ENCODE measurements at places on chromosomes 12 and 14.

DNA sequence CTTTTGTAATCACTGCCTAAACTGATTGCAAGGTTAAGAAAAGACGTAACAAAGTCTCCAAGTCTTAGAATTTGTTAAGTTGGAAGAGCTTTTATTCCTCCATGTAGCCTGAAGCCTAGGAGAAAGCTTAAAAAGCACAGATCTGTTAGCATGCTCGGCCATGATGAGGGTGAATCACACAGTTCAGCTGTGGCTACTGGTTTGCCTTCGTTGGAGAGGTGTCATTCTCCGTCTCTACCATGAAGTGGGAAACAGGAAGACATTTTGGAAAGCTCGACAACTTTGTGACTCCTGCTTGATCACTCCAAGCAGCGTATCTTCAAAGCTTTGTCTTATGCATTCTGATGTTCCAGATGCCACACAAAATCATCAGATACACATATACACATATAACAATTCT, 27.1 kb downstream of the DCP1B start:
- no peak for DNase-seq

DNA sequence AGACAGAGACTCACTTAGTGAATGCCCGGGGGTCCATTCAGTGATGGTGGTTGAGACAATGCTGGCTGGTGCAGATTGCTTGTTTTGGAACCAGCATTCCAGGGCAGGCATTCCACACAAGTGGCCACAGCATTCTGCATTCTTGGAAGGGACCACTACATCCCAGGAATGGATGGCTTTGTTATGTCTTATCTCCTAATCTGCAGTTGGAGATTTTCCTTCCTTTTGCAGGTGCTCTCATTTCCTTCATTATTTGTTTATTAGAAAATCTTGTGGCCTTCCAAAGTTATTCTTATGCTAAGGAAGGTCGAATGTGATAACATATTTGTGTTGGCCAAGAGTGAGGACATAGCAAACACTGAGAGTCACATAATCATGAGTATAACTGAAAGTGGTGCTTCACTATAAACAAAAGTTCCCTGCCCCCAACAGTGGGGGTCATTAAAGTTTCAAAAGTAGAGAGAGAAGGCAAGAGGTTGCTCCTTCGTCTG, 66.0 kb downstream of the BMP4 start:
- no peak for DNase-seq

GRCh38 chr12:58138424-58138823, 197.1 kb downstream of the ATP23 start:
- no peak for DNase-seq

- DNase-seq: no peak
Observed at GRCh38 chr14:105502446-105503295, 11.6 kb downstream of the TEDC1 start.

DNA sequence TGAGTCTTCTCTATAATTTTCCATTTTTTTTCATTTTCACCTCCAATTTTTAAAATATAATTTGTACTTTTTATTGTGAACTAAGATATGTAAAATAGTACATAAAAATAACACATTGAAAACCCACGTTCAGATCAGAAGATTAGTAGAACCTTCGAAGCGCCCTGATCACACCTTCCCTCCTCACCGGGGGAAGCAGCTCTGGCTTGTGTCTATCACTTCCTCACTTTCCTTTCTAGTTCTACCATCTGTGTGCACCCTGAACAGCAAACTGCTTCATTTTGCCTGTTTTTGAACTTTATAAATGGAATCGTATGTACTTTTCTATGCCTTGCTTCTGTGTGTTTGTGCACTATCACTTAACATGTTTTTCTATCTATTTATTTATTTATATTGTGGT, 11.8 kb upstream of the CD27 start:
- DNase-seq: no peak

DNA sequence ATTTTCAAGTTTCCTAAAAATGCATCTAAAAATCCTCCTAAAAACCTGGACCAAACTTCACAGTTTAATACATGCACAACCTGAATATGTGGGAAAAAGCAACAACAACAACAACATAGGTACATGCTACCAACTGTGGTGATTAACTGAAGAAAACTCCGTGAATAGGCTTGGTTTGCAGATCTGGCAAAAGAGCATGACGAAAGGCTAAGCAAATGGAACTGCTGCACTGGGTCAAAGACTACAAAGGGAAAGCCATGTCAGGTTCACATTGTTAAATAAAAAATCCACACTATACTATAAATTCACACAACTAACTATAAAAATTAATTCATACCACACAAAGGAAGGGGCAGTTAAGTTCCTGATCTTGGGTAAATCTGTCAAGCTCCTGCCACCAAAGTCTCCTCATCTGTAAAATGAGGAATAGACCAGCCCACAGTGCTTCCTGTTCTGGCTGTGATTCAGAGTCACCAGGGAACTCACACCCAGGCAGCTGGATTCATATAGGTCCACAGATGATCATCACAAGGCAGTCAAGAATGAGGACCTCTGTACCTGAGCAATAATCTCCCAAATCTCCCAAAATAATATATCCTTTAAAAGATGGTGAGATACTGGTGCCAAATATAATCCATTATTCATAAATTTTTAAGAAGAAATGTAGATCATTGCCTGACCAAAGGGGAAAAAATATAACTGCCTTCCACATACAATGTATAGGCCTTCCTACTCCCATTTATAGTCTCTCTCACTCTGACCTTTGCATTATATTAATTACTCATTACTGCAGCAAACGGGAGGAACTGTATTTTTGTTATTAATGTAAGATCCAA, 7.0 kb downstream of the CORO1C start:
- DNase-seq: peak; percentile 80

DNA sequence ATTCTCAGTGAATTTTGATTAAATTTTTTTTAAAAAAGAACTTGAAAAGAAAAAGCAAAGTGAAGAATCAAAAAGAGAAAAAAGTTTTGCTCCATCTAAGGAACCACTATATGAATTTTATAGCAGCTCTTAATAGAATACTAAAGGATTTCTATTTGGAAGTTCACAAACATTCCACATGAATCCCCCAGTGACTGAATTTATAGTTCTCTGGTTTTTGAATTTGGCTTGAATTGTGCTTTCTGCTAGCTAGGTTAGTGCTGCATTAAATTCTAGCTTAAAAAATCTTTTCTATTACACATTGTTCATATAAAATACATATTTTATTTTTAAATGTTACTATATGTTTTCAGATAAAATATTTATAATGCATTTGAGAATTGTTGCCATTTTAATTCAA, 675.4 kb downstream of the RERGL start:
- no peak for DNase-seq

DNA sequence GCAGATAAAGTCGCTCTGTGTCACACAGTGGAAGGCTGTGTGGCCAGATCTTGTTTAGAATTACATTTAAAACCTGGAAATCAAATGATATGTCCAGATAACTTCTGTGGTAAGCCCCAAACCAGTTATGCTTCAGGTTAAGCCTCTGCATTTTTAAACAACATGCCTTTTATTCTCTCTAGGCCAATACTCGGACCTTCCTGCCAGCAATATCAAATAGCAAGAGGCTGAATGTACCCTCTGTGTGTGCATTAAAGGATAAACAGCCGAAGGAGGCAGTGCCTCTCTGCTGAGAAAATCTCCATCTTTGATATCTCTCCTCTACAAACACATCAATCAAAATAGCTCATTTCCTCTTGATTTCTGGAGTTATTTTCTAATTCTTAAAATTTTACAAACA, 67.1 kb upstream of the TMEM260 start:
- no peak for DNase-seq

- DNase-seq: peak; percentile 97
Observed at GRCh38 chr14:73026845-73027542, at the start of gene ZFYVE1. ZFYVE1 (minus strand) TSS chr14:73027106; CDS start chr14:73024508, 2,598 bp downstream.

- no peak for DNase-seq
Observed at GRCh38 chr12:7439579-7440505, 4.1 kb downstream of the CD163L1 start.

GRCh38 chr14:69844171-69844570, 35.0 kb upstream of the SMOC1 start:
- DNase-seq: no peak

GRCh38 chr12:111313833-111314259, 55.0 kb downstream of the PHETA1 start:
- peak; percentile 69 for DNase-seq

GRCh38 chr12:97259098-97259497, 203.5 kb upstream of the RMST start:
- no peak for DNase-seq

DNA sequence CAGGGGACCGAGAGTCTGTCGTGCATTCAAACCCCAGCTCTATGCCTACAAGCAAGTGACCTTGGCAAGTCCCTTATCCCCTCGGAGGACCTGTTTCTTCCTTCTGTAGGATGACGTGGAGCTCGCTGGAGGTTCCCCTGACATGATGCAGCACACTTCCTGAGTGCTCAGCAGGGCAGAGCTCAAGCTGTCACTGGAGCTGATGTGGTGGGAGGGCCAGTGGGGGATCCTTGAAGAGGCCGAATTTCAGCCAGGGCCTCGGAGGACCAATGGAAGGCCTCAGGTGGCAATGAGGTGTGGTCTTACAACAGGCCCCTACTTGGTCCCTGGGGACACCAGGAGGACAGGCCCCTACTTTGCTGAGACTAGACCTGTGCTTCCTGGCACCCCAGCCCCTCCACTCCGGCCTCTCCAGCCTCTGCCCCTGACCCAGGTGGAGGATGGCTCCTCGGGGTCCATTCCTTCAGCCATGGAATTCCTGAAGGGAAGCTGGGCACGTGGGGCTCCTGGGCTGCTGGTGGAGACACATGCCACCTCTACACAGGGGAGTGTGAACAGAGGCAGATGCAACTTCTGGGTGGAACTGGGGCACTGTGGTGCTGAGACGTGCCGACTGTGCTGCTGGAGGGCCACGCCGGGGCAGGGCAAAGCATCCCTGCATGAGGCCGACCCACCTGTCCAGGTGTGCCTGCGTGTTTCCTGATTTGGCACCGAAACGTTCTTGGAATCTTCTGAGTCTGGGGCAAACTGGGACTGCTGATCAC, 18.7 kb upstream of the KIF26A start:
- no peak for DNase-seq

GRCh38 chr12:64494998-64495729, 43.2 kb downstream of the TBK1 start:
- DNase-seq: no peak

DNA sequence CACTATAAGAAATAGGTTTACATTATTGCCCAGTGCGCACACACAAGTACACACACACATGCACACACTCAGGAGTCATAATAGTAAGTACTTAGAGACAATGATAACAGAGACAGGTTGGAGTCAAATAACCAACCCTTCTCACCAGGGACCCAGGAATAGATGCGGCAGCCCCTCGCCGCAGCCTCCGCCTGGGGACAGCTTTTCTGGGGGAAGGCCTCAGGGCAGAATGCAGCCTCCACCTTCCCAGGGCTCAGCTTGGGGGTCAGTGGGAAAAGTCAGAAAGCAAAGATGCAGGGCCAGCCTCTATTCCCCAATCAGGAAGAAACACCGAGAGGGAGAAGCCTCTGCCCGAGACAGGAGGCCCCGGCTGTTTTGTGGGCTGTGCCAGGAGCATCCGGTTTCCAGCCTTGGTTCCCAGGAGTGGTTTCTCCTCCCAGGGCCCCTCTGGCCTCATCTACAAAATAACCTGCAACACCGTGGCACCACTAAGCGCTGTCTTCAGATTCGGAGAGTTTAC, 23.4 kb upstream of the EIF5 start:
- DNase-seq: no peak

DNA sequence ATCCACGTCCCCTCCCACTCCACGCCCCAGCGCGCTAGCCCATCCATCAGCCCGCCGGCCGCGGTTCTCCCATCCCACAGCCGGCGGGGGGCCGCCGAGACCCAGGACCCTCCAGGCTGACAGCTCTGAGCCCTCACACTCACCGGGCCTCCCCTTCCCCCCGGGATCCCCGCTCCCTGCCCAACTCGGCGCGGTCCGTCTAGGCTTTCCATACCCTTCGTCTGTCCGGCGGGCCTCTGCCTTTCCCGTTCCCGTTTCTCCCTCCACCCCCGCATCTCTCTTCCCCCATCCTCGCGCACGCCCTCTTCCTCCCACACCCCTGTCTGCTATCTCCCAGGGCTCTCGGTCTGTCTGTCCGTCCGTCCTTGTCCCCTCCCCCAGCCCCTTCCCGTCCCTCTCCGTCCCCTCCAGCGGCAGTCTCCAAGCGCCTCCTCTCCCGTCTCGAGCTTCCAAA, 726 bp downstream of the ZFHX2 start:
- DNase-seq: no peak
